Stimulated activated CD4-positive, alpha-beta T cell treated with anti-CD3 and anti-CD28 coated beads, TNF-alpha, amount 100 ng/mL, for 4 hours (primary cell): ENCODE measurements at places on chromosomes 4 and X.

GRCh38 chrX:11239230-11239629 is 54.0 kb upstream of the AMELX start:
- no peak for DNase-seq

DNA sequence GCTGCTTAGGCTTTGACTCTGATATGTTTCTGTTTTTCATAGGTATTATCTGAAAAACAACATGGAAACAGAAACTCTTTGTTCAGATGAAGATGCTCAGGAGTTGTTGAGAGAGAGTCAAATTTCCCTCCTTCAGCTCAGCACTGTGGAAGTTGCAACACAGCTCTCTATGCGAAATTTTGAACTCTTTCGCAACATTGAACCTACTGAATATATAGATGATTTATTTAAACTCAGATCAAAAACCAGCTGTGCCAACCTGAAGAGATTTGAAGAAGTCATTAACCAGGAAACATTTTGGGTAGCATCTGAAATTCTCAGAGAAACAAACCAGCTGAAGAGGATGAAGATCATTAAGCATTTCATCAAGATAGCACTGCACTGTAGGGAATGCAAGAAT is 238.6 kb downstream of the RAPGEF2 start:
- DNase-seq, result no peak

- no peak for DNase-seq
These were observed 25.0 kb upstream of the HELT start for GRCh38 chr4:184993247-184993646.

DNA sequence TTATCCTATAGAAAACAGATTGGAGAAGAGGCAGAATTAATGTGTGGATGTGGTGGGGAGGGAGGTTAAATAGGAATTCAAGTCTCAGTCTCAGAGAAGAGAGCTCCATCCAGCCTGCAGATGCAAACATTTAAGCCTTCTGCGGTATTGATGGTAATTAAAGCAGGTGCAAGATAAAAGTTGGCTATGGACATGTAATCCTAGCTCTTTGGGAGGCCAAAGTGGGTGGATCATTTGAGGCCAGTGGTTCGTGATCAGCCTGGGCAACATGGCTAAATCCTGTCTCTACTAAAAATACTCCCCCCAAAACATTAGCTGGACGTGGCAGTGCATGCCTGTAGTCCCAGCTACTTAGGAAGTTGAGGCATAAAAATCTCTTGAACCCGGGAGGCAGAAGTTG is 332.7 kb downstream of the PABPC4L start:
- DNase-seq, result no peak

GRCh38 chr4:48683784-48684666 is 96.1 kb downstream of the FRYL start:
- DNase-seq, result no peak

GRCh38 chr4:92303621-92304027 is at the start of gene GRID2:
Gene GRID2 (plus strand): TSS chr4:92303966.
- no peak for DNase-seq
